Left lung (tissue), 14 donors: ENCODE measurements at places on chromosomes 16 and 17.

DNA sequence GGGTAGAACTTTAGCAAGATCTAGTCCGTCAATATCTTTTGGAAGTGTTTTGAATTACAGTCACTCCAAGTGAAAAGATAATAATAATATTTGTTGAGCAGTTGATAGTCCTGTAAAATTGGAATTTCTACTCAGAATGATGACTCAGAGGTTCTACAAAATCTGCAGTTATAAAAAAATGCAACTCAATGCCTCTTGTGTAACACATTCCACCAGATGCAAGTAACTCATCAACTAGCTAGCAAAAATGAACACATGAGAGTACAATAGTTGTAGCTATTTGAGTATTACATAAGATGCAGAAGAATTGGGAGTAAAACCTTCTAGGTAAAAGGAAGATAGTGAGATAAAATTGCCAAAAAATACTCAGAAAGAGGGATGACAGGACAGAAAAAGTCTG lies 177.2 kb downstream of the CDH8 start:
- H3K36me3 ChIP-seq, result no peaks in the 10 kb centered on the region
- H3K4me1 ChIP-seq, result no peaks in the 10 kb centered on the region
- no peak overlapping the region for H3K4me3 ChIP-seq
- DNase-seq, result no peak
- H3K27ac ChIP-seq, result no peak overlapping the region

GRCh38 chr16:1950047-1950446 lies 4.4 kb downstream of the RPL3L start:
- H3K4me1 ChIP-seq, result no peaks in the 10 kb centered on the region
- DNase-seq, result no peak
- no peak overlapping the region for H3K27ac ChIP-seq
- H3K4me3 ChIP-seq, result no peak overlapping the region

- no peak for DNase-seq
- no peaks in the 10 kb centered on the region for H3K27me3 ChIP-seq
- H3K27ac ChIP-seq, result no peak overlapping the region
- peaks cover 64% of the 10 kb centered on the region for H3K36me3 ChIP-seq
Measured at GRCh38 chr17:50380369-50381259, 7.6 kb downstream of the EME1 start.

DNA sequence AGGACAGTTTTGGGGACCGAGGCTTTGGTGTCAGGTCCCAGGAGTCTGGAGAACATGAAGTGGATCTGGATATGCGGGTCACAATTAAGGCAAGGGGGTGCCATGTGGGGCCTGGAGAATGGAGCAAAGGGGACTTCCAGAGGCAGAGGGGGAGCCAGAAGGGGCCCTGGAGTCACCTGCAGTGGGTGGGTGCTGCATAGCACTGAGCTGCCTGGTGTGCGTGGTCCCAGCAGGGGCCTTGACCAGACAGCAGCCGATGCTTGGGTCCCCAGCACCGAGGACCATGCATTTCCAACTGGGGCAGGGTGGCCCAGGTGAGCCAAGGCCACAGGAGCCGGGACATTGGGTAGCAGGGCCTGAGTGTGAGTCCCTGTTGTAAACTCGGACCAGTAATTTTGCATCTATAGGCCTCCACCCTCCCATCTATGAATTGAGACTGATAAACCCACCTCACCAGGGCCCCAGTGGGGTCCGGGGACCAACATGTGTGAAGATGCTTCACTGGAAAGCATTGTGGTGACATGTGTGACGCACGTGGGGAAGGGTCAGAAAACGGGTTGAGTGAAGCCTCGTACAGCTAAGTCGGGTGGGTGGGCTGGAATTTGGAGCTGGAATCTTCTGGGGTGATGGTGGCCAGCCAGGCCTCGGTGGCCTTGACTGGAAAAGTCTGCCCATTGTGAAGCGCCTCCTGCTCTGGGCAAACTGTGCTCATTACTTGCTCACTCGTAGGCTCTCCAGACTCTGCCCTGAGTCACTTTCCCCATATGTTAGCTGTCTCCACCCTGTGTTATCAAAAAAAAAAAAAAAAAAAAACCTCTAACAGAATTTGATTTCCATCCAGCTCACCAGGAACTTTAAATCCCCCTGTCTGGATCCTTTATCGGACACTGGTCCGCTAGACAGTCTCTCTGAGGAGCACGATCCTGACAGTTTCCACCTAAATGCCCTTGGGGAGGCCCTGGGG lies 90.5 kb upstream of the ZNF469 start:
- no peaks in the 10 kb centered on the region for H3K4me1 ChIP-seq
- no peak overlapping the region for H3K27ac ChIP-seq
- no peak overlapping the region for H3K4me3 ChIP-seq
- no peaks in the 10 kb centered on the region for H3K27me3 ChIP-seq
- H3K36me3 ChIP-seq, result no peaks in the 10 kb centered on the region

DNA sequence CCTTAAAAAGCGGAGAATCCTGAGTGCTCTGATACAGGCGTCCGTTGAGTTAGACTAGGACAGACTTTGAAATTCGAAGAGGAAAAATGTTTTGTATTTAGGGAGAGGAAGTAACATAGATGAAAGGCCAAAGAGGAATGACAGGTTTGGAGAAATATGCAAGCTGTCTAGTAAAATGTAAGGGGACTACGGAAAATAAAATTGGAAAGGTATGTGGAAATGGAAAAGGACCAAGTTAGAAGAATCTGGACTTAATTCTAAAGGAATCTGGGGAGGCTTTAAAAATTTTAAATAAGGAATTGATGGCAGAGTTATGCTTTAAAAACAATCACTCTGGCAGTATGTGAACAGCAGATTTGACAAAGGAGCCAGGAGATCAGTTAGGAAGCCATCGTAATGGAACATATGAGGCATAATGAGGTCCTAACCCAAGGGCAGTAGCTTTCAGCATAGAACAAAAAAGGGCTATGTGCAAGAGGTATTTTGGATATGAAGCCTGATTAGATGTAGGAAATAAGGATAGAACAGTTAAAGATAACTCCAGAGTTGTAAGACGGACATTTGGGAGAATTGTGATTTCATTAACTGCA lies 38.3 kb downstream of the CYB561 start:
- peaks cover 9% of the 10 kb centered on the region for H3K4me1 ChIP-seq
- no peak overlapping the region for H3K27ac ChIP-seq
- H3K4me3 ChIP-seq, result no peak overlapping the region

- no peaks in the 10 kb centered on the region for H3K4me1 ChIP-seq
- H3K4me3 ChIP-seq, result no peak overlapping the region
- H3K27me3 ChIP-seq, result no peaks in the 10 kb centered on the region
- peak; percentile 14 for DNase-seq
- H3K36me3 ChIP-seq, result no peaks in the 10 kb centered on the region
- no peak overlapping the region for H3K27ac ChIP-seq
Measured at GRCh38 chr17:14826358-14826757, 438.8 kb downstream of the PMP22 start.

GRCh38 chr17:41539071-41539492 lies 11.0 kb upstream of the KRT19 start:
- no peak overlapping the region for H3K27ac ChIP-seq

DNA sequence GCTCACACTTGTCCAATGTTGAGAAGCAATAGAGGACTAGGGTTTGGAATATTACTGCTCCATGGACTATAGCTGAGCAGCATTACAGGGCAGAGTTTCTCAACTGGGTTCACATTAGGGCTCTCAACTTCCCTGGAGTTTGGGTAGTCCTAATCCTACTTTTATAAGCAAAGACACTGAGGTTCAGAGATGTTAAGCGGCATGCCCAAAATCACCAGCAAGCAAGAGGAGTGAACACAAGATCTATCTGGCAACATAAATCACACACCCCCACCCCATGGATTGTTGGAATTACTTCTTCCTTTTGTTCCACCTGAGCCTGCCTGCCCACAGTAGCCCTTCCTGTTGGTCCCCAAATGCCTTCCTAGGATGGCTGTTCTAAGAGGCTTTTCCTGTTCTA lies 5.2 kb downstream of the TSNAXIP1 start:
- DNase-seq, result no peak
- H3K4me3 ChIP-seq, result no peak overlapping the region
- H3K4me1 ChIP-seq, result no peaks in the 10 kb centered on the region
- H3K27me3 ChIP-seq, result no peaks in the 10 kb centered on the region
- no peaks in the 10 kb centered on the region for H3K36me3 ChIP-seq
- H3K27ac ChIP-seq, result no peak overlapping the region

- H3K4me3 ChIP-seq, result no peak overlapping the region
- H3K27me3 ChIP-seq, result no peaks in the 10 kb centered on the region
- no peak for DNase-seq
- H3K36me3 ChIP-seq, result no peaks in the 10 kb centered on the region
Measured at GRCh38 chr17:13415871-13416416, 185.8 kb downstream of the HS3ST3A1 start.
